ENCODE measurements at places on chromosomes 5 and 9.

DNA sequence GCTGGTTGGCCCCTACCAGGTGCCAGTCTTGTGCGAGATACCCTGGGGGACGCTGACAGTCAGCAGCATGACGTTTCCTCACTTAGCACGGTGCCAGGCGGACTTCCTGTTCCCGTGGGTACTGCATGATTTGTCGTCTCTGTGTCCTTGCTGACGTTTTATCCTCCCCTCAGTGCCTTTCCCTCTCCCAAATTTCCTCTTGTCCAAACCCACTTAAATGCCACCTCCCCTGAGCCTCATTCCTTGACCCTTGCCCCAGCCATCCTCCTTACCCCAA lies 60.6 kb upstream of the SAP30L start:
- DNase-seq, result peak; percentile 14

- no peak for DNase-seq
Observed at GRCh38 chr5:111707630-111708164, 49.3 kb downstream of the NREP start.

DNA sequence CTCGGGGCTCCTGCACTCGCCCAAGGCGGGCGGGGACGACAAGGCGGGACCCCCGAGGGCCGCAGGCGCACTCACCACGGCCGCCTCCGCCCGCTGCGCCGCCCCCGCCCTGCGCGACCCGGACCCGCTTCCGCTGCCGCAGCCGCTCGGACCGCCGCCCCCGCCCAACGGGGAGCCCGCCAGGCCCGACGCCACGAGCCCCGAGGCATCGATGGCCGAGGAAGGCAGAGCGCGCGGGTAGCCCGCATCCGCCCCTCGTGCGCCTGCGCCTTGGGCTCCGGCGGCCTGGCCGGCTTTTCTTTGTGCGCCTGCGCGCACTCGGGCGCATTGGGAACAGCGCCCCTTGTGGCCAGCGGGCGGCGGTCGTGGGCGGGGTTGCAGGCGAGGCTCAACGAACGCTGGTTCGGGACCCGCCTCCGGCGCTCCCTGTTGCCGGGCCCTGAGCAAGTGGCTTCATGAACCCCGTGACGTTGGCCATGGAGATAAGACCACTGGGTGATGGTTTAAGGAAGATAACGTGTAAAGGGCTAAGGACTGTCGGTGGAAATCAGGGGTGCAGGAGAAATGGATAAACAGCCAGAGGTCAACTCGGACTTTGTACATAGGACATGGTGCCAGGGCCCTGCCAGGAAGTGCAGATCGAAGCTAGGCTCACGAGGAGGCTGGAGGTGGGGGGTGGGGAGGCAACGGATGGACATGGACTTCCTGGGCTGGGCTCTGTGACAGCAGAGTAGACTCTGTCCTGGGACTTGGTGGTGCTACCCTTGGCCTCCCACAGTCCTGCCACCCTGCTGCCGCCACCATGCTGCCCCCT lies at the start of the genes C8G and FBXW5:
TSS of gene C8G (plus strand) at position 725 of the 814 bp plus-strand sequence. CDS start at position 803, 78 bp downstream.
TSS of gene FBXW5 (minus strand) at position 220 of the 814 bp plus-strand sequence. CDS start 655 bp downstream, outside the sequence.
- DNase-seq, result peak; percentile 96

DNA sequence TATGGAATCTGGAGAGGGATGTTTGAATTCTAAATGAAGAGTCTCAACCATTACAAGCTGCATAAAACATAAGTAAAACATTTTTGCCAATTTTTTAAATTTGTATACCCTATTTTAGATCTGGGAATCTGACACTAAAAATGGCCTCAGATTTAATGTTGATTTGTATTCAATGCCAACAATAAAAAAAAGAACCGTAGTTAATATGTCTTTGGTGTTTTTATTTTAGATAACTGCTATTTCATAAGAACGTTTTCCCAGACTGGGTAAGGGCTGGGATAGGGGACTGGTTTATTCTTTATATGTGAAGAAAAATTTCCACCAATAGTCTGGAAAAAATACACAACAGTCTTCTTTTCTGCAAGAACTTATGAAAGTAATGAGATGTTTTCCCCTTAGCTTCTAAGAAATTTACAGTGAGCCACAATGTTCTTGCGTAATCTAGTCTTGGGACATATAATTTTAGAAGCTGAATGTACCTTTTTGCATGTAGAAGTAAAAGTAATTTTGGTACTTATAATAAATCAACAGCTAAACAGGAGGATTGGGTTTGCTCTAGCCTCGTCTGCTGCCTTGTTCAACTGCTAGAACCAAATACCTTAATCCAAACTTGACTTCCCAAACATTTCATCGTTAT lies 244.6 kb upstream of the EFNA5 start:
- no peak for DNase-seq

GRCh38 chr9:135144581-135145170 lies 57.2 kb downstream of the OLFM1 start:
- DNase-seq, result no peak

GRCh38 chr5:57445705-57446037 lies 36.9 kb downstream of the ACTBL2 start:
- no peak for DNase-seq

- DNase-seq, result no peak
Observed at GRCh38 chr5:14900693-14901461, 29.3 kb upstream of the ANKH start.

- DNase-seq, result no peak
Observed at GRCh38 chr5:119412279-119413227, 39.7 kb upstream of the HSD17B4 start.

DNA sequence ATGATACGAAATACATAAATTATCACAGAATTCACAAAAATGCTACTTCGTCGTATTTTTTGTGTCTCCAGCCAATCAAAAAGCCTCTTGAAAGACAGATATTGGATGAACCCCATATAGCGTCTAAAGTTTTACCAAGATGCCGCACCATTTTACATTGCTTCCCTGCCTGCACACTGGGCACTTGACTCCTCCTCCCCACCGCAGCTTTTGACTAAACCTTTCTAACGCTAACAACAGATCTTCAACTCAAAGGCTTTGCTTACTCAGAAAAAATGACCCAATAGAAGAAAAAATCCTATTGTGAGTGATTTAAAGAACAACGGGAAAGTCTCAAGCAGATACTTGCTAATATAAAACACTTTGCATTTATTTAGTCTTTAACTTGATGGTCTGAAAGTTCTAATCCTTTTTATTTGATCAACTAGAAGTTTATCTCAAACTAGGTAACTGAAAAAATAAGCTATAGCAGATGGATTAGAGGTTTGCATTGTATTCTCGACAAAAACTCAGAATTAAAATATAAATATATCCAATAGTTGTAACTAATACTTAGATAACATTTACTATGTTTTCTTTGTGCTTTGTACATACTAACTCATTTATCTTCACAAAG lies 609.1 kb upstream of the DMAC1 start:
- no peak for DNase-seq

GRCh38 chr9:84754881-84755280 lies 85.4 kb downstream of the NTRK2 start:
- no peak for DNase-seq

GRCh38 chr9:72334658-72335337 lies 30.2 kb downstream of the ZFAND5 start:
- no peak for DNase-seq

GRCh38 chr5:50623666-50624065 lies 42.8 kb upstream of the PARP8 start:
- no peak for DNase-seq

DNA sequence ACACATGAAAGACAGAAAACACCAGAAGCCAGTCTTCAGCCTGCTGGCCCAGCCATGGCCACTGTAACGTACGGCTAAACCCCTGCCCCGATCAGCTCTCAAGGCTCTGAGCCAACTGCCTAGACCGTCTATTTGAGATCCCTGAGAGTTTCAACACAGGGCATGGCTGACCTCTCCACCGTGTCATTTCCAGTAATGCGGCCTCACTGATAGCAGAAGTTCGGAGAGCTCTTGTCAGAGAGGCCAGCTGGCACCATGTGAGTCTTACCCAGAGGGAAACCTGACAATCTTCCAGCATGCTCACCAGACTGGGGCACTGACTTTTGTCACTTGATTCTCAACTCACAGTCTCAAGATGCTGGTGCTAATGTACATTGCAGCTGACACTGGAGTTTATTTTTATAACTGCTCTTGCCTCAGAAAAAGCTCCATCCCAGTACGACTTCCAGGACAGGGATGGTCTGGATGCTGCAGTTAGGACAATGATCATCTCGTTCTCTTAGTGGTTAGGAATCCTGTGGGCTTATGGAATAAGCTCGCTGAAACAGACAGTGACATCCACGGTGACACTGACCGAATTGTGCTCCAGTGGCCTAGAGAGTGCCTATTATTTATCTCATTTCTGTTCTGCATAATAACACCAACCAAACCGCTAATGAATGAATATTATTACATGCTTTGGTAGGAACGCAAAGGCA lies 372.7 kb downstream of the ICE1 start:
- no peak for DNase-seq

DNA sequence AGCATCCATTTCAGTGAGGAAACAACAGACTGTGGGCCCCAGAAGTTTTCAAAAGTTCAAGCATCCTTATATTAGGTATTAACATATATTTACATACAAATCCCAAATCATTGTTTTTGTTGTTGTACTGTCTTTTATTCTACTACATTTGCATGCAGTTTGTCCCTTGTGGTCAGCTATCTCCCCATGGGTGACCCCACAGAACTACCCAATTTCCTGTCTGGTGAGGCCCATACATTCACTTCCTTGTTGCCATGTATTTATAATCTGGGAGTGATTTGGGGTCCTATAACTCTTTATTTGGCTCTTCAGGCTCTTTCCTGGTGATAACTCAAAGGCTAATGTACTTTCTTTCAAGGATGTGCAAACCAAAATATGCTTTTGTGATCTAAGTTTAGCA lies 3.3 kb upstream of the CD180 start:
- no peak for DNase-seq

DNA sequence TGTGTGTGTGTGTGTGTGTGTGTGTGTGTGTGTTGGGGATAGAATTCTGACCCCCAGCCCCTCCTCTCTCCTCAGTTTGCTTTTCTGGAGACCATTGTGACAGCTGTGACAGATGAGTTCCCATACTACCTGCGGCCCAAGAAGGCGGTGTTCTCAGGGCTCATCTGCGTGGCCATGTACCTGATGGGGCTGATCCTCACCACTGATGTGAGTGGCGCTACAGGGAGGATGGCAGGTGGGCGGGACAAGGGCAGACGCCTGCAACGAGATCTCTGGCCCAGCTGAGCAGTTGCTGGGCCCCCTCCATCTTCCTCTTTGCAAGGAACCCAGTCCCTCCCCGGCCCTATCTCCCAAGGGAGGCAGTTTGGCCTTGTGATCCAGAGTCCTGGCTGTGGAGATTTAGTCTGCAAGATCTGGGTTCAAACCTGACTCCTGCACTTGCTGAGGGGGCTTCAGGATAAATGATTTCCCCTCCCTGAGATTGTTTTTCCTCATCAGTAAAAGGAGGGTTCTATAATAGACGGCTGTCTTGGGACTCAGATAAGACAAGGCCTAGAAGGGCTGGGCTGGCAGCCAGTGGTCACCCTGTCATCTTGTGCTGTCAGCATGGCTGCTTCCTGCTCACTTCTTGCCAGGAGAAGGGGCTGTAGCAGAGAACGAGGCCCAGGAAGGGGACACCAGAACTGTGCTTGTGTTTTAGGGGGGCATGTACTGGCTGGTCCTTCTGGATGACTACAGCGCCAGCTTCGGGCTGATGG lies 14.1 kb downstream of the SLC6A7 start:
- DNase-seq, result no peak

DNA sequence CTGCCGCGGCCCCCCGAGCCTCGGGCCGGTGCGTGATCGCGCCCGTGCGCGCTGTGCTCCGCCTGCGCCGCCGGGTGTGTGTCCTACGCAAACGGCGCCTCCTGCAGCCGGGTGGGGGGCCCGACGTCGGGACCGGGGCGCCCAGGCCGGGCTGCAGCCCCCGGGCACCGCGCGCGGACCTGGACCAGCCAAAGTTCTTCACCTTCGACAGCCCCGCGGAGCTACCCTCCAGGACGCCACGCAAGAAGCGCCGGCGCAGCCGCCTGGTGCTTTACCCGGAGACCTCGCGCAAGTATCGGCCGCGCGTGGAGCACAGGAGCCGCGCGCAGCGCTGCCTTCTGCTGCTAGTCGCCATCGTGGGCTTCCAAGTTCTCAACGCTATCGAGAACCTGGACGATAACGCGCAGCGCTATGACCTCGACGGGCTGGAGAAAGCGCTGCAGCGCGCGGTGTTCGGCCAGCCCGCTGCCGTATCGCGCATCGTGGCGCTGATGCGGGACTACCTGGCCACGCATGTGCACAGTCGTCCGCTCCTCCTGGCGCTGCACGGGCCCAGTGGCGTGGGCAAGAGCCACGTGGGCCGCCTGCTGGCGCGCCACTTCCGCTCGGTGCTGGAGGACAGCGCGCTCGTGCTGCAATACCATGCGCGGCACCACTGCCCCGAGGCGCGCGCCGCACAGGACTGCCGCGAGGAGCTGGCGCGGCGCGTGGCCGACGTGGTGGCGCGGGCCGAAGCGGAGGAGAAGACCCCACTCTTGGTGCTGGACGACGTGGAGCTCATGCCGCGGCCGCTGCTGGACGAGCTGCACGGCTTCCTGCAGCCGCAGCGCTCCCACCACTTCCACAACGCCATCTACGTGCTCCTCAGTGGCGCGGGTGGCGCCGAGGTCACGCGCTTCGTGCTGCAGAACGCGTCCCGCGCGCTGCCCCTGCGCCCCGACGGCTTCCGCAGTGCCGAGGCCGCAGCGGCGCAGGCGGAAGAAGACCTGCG lies 1.5 kb downstream of the TOR4A start:
- DNase-seq, result no peak

- DNase-seq, result no peak
Observed at GRCh38 chr5:106656821-106657220, 1013.9 kb downstream of the EFNA5 start.

GRCh38 chr9:110486218-110486617 lies 93.3 kb downstream of the SVEP1 start:
- DNase-seq, result no peak

- no peak for DNase-seq
Observed at GRCh38 chr9:112258106-112258505, 75.3 kb downstream of the PTBP3 start.

- no peak for DNase-seq
Observed at GRCh38 chr5:134656690-134657089, 8.1 kb downstream of the SEC24A start.

GRCh38 chr9:101737705-101738565 lies 512 bp downstream of the GRIN3A start:
- no peak for DNase-seq

DNA sequence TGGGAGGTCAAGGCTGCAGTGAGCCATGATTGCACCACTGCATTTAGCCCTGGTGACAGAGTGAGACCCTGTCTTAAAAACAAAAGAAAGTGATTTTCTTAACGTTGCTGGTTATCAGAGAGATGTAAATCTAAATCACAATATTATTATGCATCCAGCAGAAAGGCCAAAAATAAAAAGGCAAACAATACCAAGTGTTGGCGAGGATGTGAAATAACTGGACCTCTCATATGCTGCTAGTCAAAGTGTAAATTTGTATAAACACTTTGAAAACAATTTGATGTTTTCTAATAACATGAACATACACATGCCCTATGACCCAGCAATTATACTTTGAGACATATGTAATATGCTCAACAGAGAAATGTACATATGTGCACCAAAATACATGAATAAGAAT lies 110.7 kb upstream of the CNTLN start:
- DNase-seq, result no peak

DNA sequence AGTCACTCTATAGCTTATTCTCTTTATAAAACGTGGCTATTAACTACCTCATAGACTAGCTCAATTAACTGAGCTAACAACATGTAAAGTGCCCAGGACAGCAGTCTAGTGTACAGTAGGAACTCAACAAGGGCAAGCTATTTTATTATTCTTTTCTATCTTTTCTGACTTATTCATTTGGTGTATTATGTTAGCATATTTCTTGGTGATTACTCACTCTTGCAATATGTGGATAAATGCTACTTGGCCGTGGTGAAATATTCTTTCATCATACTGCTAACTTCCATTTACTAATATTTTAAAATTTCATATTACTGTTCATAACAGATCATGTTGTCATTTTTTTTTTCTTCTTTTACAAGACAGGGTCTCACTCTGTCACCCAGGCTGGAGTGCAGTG lies 4.9 kb downstream of the SLC25A51 start:
- no peak for DNase-seq

- no peak for DNase-seq
Observed at GRCh38 chr5:123429221-123429954, 6.2 kb upstream of the CEP120 start.
